ENCODE measurements at places on chromosomes 11 and 22.

DNA sequence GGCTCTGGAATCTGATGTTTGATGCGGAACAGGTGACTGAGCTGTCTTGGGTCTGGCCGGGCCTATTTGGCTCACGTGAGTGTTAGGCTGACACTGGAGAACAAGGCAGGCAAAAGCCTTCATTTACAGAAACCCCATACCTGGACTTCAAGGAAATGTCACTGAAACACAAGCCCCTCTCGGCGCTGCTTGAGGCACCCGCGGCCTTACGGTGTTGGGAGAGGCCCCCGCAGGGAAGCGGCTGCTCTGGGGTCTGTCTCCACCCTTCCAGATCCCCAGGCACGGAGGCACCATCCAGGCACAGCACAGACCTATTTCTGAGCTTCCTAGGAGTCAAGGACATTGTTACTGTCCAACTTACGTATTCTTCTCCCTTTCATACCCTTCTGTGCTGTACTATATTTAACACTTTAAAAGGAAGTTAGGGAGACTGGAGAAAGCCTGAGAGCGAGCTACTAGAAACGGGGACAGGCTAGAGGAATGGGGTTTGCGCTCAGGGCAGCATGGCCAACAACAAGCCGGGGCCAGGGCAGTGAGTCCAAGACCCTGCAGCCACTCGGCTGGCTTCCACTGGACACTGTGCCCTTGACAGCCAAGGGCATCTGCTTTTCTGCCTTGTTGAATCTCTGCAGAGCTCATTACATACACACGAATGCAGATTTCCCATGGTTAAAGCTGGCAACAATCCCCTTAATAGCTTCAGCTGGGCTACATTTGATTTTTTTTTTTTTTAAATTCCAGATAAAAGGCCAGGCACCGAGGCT, 23.8 kb downstream of the DRD4 start:
- DNase-seq = no peak

DNA sequence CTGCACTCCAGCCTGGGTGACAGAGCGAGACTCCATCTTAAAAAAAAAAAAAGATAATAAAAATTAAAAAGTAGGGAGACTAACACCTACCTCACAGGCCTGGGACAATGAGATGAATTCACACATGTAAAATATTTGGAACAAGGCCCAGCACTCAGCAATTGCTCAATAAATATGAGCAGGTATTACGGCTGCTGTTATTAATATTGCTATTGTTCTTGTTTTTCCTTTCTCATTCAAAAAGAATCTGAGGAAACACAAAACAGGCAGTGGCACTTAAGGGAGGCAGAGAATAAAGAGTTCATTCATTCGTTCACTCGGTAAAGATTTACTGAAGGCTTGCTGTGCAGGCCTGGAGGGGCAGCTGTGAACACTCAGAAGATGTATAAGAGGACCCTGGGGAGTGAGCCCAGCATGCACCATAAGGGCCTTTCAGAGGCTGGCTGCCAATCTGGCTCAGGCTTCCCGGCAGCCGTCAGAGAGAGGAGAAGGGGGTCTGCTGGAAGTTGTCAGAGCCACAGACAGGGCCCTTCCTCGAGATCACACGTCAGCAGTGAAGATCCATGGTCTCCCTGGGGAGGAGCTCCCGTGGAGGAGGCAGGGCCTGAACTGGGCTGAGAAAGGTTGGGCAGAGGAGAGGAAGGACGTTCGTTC, 51.6 kb upstream of the TCF20 start:
- no peak for DNase-seq

DNA sequence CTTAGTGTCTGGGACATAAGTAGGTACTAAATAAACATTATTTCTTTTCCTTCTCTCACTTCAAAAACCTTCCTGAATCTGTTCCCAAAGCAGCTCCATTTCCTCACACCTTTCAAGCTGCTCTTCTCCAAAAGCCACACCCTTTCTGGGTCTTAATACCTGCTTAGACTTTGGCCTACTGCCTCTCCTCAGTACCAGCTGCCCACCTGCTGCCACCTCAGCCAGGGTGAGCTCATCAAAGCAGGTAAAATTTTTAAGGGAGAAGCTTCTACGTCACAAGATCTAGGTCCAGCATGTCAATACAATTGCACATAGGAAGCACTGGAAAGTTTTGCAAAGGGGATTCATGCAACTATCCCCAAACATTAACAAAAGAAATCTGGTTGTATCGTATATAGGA, 108.4 kb downstream of the RPL27A start:
- DNase-seq = no peak

GRCh38 chr22:36763576-36763975, 12.3 kb downstream of the IFT27 start:
- DNase-seq = no peak

Data from endothelial cell (in vitro differentiated cells).